NCI-H345 (cell line): ENCODE measurements at places on chromosomes 6 and 20.

DNA sequence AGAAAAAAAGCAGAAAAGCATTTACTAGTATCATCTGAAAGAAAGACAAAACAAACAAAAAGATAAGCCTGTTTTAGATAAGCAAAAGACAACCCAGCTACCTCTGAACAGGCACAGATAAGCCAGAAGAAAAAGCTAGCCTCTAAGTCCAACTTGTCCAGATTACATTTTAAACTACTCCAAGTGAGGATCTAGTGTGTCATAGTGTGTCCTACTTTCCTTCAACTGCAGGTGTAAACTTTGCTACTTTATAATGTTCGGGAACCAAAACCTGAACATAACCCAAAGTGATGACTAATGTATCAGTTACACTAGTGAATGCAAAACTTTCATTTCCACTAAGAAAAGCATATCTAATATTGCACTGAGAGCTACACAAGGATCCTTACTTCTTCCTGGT lies 19.5 kb downstream of the ADNP start:
- DNase-seq, result no peak

- DNase-seq, result no peak
Observed at GRCh38 chr6:51200676-51201075, 382.0 kb downstream of the TFAP2B start.

DNA sequence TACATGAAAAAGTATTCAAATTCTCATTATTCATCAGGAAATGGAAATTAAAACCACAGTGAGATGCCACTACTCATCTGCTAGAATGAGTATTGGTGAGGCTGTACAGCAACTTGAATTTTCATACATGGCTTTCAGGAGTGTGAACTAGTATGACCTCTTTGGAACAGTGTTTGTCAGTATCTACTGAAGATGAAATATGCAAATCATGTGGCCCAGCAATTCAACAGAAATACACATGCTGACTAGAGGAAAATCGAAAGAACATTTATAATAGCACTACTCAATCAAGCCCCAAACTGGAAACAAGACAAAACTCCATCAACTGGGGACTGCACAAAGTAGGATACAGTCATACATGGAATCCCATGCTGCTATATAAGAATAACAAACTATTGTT lies 102.2 kb downstream of the DCDC2 start:
- DNase-seq, result no peak

GRCh38 chr6:106745197-106745770 lies 115.9 kb downstream of the QRSL1 start:
- DNase-seq, result peak; percentile 60

- no peak for DNase-seq
Observed at GRCh38 chr20:57195469-57196100, 70.9 kb downstream of the BMP7 start.

- peak; percentile 95 for DNase-seq
Observed at GRCh38 chr20:62603021-62603906, 39.0 kb upstream of the SLCO4A1 start.

DNA sequence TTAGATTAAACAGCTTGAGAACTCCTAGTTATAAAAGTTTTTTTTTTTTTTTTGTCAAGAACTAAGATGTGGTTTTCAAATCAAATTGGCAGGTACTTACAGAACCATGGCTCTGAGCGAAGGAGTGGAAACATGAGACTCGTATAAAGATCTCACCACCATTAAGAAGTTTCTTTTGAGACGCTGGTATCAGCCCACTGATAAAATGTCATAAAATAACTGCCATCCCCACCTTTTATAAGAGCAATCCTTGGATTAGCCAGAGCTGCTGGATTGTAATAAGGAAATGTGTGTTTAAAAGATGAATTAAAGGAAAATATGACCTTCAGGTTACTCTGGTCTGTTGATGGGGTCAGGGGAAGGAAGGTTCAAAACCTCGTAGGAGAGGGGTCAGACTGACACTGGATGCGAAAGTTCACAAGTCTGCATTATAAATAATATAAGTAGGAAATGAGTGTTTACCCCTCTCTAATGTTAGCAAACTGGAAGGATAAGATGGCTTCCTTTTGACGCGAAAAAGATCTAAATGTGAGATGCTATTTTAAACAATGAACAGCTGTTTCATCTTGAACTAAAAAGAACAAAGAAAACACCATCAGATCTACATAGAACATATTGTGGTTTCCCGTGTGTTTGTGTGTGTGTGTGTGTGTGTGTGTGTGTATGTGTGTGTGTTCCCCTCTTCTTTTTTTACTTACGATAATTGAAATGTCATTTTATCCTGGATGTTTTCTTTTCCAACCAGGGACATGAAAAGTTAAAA lies 386.8 kb upstream of the JAG1 start:
- no peak for DNase-seq

GRCh38 chr20:19453410-19453809 lies 241.0 kb downstream of the SLC24A3 start:
- DNase-seq, result no peak

- DNase-seq, result peak; percentile 98
Observed at GRCh38 chr20:25696371-25697131, at the start of gene ZNF337. ZNF337 (minus strand) TSS chr20:25696853; CDS start chr20:25686417, 10,436 bp downstream.

DNA sequence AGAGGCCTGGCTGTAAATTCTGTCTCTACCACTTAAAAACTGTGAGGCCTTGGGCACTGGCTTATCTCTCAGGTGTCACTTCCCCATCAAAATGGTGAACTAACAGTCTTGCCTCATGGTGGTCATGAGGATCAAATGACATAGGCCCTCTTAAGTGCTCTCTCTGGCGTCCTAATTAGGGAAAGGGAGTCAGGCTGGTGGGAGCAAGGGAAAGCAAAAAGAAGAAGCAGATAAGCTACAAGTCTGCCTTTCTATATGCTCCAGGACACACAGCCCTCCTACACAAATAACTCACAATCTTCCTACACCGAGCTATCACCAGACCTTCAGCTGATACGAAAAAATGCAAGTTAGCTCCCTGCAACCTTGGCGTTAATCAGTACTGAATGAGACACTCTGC lies 19.5 kb upstream of the SLC22A16 start:
- DNase-seq, result no peak

DNA sequence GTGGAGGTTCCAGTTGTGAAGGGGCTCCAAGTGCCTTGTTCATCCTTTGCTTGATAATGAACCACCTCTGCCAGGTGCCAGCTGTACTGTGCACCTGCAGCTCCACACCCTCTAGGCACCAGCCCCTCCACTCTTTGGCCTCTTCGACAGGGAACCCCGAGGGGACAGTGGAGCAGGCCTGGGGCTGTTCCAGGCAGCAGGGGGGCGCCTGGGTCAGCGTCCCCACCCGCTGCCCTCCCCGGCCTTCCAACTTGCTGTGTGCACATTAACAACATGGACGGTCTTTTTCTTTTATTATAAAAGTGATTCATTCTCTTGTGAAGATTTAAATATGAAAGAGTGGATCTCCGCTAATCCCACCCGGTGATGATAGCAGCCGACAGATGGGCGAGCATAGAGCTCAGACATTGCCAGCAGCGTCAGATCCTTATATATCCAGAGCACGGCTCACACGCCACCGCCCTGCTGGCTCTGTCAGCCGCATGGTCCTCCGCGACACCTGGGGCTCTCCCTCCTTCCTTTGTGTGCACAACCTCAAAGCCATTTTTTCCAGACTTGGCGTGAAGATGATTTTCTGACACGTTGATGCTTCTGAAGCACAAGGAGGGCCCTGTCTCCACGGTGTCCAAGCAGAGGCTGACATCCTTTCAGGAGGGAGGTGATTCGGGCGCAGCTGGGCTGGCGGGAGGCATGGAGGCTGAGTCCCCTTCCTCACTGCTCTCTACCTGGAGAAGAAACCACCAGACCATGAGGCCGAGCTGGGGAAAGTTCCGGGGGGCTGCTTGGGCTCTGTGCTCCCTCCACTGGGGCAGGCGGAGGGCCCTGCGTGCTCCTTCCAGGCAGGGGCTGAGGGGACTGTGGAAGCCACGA lies 22.2 kb upstream of the MRGBP start:
- peak; percentile 88 for DNase-seq

GRCh38 chr6:101080597-101080996 lies 199.5 kb upstream of the ASCC3 start:
- no peak for DNase-seq

- DNase-seq, result no peak
Observed at GRCh38 chr6:2192976-2193375, 52.4 kb downstream of the GMDS start.

GRCh38 chr6:169810066-169810989 lies 58.9 kb downstream of the ERMARD start:
- DNase-seq, result no peak

DNA sequence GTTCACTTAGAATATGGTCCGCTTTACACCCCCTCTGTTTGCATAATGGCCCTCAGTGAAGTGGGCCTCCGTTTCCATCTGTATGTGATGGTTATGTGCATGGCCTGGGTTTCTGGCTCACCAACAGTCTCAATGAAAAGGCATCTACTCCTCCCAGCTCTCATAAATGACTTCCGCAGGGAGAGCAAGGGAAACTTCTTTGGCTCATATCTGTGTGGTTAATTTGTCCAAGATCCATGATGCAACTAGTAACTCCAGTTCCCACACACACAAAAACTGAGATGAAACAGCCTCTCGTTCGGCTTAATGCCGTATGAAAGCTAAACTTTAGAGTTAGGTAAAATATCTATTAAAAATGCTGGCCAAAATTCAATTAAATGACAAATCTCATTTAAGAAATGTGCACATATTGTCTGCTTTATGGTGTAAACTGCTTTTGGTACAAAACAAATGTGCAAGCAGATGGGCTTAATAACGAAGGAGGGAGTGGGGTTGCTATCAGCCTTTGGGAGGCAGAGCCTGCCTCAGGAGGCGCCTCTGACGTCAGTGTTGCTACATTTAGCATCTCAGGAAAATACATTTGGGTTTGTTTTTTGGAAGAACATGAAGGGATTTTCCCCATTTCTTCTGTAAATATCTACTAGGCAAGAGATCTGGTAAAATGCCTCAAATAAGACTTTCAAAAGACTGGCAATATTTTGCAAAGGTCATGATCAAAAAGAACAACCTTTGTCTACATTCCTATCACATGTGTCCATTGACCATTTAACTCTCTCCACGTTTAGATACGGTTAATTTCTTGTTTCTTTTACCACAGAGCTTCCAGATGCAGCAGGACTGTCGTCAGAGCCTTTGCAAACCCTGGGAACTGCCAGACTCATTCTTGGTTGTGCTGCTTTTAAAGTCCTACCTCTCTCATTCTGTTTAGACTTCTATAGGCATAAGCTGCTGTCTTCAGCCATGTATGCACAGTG lies 96.8 kb downstream of the ARMC2 start:
- DNase-seq, result no peak

GRCh38 chr20:48771542-48771941 lies 56.3 kb downstream of the PREX1 start:
- no peak for DNase-seq

GRCh38 chr6:19979059-19979458 lies 141.9 kb downstream of the ID4 start:
- no peak for DNase-seq

DNA sequence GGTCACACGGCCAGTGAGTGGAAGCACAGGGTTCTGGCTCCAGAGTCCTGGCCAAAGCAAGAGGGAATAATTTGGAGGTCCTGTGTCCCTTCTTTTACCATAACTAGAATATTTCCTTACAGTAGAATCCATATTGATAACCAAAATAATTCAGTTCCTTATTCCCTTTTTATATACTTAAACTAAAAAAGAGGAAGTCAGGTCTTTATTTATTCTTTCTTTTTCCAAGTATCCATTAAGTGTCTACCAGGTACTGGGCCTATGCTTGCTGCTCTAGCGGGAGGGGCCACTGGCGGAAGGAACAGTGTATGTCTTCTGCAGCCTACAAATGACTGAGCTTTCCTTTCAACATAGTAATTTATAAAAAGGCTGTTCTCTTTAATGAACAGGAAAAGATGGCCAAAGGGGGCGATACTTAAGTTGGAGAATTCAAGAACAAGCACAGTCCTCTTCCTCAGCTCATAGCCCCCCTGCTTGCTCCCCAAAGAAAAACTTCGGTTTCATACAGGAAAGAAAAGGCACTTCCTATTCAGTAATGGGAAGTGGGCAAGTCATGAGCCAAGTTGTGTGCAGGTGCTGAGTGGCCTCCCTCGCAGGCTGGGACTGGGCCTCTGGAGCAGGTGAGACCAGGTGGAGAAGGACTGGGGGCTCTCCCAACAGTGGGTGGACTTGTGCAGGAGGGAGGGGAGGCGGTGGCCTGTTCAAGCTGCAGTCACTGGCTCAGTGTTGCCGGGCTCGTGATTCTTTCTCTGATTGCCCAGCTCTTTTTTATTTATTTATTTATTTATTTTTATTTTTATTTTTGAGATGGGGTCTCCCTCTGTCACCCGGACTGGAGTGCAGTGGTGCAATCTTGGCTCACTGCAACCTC lies 110.9 kb downstream of the ARMC2 start:
- DNase-seq, result no peak

GRCh38 chr6:162999575-163000285 lies 272.0 kb downstream of the PACRG start:
- DNase-seq, result no peak

GRCh38 chr20:24164360-24164759 lies 175.8 kb upstream of the GGTLC1 start:
- DNase-seq, result no peak

DNA sequence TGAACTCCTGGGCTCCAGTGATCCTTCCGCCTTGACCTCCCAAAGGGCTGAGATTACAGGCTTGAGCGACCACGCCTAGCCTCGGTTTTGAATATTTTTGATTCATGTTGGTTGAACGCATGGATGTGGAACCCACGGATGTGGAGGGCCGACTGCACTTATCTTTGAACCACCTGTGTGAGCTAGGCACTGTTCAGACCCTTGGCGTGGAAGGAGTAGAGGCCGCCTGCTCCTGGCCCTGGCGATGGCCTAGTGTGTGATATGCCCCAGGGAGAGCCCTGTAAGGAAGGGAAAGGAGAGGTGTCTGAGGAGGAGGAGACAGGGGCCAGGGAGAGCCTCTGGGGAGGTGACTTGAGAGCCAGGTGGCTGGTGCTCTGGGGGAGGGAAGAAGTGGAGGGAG lies 64.3 kb downstream of the BCAS4 start:
- no peak for DNase-seq

DNA sequence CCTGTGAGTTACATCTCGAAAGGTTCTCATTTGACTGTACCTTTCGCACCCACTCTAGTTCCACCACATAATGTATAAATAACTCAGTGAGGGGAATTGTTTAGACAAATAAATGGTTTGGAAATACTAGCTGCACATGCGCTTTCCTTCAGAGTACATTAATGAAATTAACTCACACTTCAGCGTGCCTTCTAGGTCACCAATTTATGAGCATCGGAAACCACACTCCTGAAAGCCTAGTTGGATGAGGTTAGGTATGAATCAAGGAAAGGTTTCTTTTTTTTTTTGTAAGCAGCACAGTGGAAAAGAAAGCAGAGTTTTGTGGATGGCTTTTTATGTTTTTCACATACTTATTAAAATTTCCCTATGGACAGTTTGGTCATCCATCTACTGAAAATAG lies 247.8 kb upstream of the TCF21 start:
- DNase-seq, result no peak

- DNase-seq, result peak; percentile 10
Observed at GRCh38 chr6:10412461-10413261, 2.2 kb downstream of the TFAP2A start.

DNA sequence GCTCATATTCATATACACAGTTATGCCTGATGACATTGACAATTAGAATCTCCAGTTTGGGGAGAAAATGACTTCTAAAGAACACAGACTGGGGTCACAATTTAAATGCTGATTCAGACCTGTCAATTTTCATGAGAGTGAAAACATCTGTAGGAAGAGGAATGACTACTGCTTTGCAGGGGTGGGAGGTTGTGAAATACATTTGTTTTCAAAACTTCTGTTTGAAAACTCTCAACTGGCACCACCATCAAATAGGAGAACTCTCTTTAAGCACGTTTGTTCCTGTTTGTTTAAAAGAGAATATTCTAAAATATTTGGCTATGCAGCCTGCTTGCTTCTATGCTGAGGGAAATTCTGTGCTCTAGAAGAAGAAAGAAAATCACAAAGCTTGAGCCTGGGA lies 50.8 kb upstream of the ADGRF5 start:
- DNase-seq, result no peak

GRCh38 chr20:46195264-46196036 lies 77.3 kb downstream of the CD40 start:
- no peak for DNase-seq
